ENCODE measurements at places on chromosomes 12 and 14.

- no peak for DNase-seq
These were observed 594 bp upstream of the CEP170B start for GRCh38 chr14:104864267-104865080.

- DNase-seq, result no peak
These were observed 6.0 kb upstream of the FBXO34 start for GRCh38 chr14:55265197-55265596.

DNA sequence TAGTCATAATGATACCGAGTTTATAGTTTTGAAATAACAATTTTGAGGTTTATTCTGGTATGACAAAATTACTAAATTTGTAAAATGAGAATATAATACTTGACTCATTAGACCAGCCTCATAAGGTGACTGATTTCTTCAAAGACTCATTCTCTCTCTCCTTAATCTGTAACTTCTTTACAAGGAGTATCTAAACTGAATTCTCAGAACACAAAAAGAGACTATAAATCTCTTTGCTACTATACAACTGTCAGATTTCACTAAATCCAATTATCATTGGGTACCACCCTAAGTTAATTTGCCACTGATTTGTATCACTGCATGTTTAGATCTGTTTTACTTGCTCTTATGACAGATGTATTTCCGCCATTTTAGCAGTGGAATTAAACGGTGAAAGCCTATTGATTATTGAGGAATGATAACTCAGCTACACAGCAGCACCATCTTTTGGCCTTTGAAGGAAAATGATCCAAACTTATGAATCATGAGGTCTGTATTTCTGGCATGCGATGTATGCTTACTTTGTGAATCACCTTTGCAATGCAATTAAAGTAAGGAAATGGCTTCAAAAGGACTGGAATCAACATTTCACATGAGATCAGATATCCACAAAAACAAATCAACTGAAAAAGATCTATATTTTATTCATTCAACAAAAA lies 161.2 kb downstream of the RERGL start:
- DNase-seq, result no peak

DNA sequence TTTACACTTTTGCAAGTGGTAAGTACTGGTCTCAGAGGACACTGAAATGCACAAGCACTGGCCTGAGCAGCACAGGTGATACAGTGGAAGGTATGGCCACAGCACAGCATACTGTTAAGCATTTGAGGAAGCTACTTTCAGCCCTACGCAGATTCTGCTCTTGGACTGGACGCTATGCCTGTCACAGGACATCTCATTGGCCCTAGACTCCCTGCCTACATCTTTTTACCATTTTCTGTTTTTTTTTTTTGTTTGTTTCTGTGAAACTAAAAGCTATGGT lies 144.2 kb upstream of the ABCD2 start:
- DNase-seq, result no peak

- no peak for DNase-seq
These were observed 45.8 kb downstream of the SINHCAF start for GRCh38 chr12:31280183-31280582.

GRCh38 chr12:91630083-91630482 lies 447.5 kb upstream of the DCN start:
- DNase-seq, result no peak

GRCh38 chr12:123655420-123655819 lies 15.5 kb upstream of the TCTN2 start:
- no peak for DNase-seq

GRCh38 chr12:15627995-15628945 lies 160.9 kb downstream of the EPS8 start:
- no peak for DNase-seq

GRCh38 chr12:129819391-129819790 lies 84.4 kb downstream of the TMEM132D start:
- no peak for DNase-seq

DNA sequence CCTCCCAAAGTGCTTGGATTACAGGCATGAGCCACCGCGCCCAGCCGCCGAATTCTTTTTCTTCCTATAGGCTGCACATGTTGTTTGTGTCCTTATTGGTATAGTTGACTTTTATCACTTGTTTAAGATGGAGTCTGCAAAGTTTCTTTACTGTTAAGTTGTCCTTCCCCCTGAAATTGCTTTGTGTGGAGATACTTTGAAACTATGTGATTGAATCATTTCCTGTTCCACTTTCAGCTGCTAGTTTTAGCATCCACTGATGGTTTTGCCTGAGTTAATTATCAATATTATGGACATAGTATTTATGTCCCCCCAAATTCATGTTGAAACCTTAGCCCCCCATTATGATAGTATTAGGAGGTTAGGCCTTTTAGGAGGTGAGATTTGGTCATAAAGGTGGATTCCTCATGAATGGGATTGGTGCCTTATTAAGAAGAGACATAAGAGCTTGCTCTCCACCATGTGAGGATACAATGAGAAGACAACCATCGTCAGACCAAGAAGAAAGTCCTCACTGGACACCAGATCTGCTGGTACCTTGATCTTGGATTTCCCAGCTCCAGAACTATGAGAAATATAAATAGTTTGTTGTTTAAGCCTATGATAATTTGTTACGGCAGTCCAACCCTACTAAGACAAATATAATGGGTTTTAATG lies 34.9 kb downstream of the PPHLN1 start:
- DNase-seq, result no peak

GRCh38 chr12:650983-651382 lies 12.3 kb downstream of the NINJ2 start:
- no peak for DNase-seq

- no peak for DNase-seq
These were observed 15.1 kb upstream of the TEX22 start for GRCh38 chr14:105383083-105383730.

All from right atrium auricular region (tissue), 2 donors.